Activated CD8-positive, alpha-beta memory T cell treated with anti-CD3 and anti-CD28 coated beads, Interleukin-2, amount 10 ng/mL, durations not matched to agents 7 days and 5 days (primary cell): ENCODE measurements at places on chromosomes 13 and 19.

DNA sequence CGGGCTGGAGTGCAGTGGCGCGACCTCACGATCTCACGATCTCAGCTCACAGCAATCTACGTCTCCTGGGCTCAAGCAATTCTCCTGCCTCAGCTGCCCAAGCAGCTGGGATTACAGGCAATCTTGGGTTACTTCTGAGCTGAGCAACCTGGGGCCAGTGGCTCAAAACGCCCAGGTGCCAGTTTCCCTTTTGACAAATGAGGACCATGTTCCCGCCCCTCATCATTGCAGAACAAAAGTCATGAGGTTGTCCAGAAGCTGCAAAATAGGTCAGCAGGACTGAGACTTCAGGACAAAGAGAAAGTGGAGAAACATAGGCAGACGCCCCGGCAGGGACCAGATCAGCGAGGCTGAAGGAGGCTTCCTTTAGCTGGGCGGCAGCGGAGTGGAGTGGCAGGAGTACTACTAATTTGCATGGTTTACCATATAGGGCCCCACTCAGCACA is 3.3 kb upstream of the ADGRE5 start:
- no peaks in the 10 kb centered on the region for H3K27me3 ChIP-seq
- peaks cover 7% of the 10 kb centered on the region for H3K36me3 ChIP-seq
- no peak for DNase-seq
- H3K27ac ChIP-seq = peak overlapping the region; percentile 37
- H3K4me3 ChIP-seq = peak overlapping the region; percentile 8
- peaks cover 54% of the 10 kb centered on the region for H3K4me1 ChIP-seq

DNA sequence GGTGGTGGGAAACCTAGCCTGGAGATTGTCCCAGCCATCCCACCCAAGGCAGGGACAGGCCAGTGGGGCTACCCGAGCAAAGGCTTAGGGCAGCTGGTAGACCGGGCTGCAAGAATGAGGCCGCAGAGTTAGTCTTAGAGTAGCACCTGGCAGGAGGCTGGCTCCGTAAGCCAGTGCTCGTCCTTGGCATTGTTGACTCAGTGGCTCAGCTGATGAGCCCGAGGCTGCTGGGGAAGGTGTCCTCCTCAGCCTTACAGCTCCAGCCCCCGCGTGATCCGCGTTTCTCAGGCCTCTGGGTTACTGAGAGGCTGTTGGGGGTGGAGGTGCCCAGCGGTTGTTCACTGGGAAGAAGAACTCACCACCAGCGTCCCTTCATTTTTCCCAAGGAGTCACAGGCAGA is 24.7 kb downstream of the PPP1R37 start:
- H3K4me3 ChIP-seq = no peak overlapping the region
- no peak for DNase-seq
- H3K36me3 ChIP-seq = peaks cover 4% of the 10 kb centered on the region
- H3K27me3 ChIP-seq = no peaks in the 10 kb centered on the region

- H3K4me1 ChIP-seq = peaks cover 23% of the 10 kb centered on the region
- H3K27ac ChIP-seq = peak overlapping the region; percentile 72
- H3K4me3 ChIP-seq = peak overlapping the region; percentile 85
- no peaks in the 10 kb centered on the region for H3K27me3 ChIP-seq
Measured at GRCh38 chr19:58229255-58229639, 533 bp downstream of the ZNF544 start.

DNA sequence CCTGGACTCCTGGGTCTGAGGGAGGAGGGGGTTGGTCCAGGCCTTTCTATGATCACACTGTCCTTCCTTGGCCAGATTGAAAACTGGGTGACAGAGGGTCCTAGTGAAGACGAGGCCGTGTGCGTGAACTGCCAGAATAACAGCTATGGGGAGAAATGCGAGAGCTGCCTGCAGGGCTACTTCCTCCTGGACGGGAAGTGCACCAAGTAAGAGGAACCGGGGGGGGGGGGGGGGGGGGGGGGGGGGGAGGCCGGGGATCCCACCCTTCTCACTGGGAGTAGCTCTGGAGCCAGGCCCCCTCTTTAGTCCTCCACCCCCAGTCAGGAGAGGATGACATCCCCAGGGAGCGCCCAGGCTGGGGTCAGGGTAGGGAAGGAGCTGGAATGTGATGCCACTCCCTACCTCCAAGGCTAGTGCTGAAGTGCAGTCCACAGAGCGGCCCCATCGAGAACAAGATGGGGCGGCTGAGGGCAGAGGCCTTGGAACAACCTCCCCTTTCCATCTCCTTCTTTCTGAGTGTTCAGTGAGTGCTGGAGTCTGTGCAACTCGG is 19.4 kb downstream of the CNFN start:
- H3K27ac ChIP-seq = no peak overlapping the region
- H3K4me3 ChIP-seq = no peak overlapping the region
- no peaks in the 10 kb centered on the region for H3K36me3 ChIP-seq
- DNase-seq = no peak
- H3K4me1 ChIP-seq = no peaks in the 10 kb centered on the region
